Stimulated activated CD8-positive, alpha-beta memory T cell treated with anti-CD3 and anti-CD28 coated beads, Interleukin-12 subunit alpha, Interleukin-12 subunit beta, amount 100 ng/mL, for 1 hour (primary cell): ENCODE measurements at places on chromosomes 3 and 15.

- no peak for DNase-seq
Observed at GRCh38 chr3:180693656-180694055, 14.4 kb upstream of the CCDC39 start.

GRCh38 chr3:24387493-24387892 is 107.2 kb downstream of the THRB start:
- DNase-seq = no peak

DNA sequence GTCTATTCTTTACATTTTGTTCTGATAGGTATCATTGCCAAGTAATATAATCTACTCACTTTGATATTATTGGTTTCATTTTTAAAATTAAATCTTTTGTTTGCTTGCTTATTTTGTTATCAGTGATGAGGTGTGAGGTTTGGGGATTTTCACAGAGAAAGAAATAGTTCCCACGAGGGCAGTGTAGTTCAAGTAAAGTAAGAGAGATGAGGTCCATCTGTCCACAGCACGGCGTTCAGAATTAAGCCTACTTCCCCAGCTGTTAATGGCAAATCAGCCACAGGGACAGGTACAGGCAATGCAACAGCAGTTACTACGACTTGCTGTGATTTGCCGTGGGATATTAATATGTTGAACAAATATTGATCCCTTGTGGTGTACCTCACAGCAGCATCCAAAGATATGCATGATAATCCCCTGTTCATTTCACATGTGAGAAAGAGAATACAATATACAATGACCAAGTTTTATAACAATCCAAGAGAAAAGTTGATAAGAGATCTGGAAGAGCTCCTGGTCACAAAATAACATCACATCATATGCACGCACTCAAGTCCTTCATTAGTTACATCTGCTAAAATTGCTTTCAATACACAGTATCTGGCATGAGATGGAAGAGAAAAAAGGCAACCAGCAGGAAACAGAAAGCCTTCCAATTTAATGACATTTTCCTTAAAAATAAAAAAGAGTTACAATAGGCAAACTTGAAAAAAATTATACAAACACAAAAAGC is 131.6 kb downstream of the TUSC7 start:
- no peak for DNase-seq

DNA sequence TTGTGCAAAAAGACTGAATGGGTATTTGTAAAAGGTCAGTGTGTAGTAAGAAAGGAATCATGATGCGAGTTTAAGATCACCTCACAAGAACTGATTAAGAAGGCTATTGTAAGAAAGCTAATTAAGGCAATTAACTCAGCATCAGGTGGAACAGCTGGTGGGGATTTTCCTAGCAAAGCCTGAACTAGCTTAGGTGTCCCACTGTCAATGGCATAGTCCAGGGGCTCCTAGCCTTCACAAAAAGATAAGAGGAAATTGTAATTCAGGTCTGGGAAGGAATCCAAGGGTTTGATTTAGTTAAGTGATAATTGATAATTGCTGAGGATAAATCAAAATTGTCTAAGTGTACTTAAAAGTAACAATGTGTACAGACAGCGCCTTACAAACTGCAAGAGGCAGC is 901.6 kb downstream of the TUSC7 start:
- no peak for DNase-seq

DNA sequence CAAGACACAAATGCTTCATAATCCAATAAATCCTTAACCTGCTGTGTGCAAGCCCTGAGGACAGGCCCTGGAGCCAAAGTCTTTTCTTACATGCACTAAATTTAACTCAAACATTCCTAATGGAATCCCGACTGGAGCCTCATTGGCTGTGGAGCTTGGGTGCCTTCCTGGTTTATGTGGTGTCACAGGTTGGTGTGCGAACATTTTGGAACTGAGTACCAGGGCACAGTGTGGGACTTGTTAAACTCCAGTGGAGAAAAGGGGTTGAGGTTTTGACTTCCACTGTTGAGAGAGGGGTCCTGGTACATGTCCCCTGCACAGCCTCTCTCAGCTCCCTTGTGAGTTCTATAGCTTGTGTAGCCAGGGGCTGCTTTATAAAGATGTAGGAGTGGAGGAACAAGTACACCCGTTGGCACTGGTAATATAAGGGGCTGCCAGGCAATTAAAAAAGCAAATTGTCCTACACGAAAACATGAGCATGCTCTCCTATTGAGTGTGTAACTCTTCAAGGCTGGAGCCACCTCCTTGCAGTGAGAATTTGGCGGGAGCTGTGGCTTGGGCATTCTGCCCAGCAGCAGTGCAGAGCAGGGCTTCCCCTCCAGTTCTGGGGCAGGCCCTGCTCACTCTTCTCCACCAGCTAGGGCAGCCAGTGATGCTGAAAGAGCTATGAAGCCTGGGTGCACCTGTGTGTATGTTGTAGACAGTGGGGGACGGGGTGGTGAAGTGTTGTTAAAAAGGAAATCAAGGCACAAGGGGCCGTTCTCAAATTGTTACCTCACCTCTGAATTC is 218.1 kb downstream of the CLSTN2 start:
- no peak for DNase-seq

DNA sequence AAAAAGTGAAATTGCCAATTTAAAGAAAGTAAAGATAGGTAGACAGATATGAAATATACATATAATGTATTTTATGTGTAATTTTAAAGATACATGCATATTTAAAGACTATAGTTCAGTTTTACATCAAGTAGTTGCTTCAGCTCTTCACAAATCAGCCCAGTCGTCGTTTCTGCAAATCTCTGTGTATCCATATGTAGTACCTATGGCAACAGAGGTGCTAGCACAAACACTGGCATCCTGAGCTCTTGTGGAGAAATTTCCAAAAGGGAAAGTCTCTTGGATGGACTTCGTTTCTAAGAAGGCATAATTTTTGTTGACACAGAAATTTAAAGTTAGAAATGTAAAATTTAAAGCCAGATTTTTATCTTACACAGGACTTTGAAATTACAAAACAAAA is 1284.7 kb downstream of the ROBO1 start:
- no peak for DNase-seq

DNA sequence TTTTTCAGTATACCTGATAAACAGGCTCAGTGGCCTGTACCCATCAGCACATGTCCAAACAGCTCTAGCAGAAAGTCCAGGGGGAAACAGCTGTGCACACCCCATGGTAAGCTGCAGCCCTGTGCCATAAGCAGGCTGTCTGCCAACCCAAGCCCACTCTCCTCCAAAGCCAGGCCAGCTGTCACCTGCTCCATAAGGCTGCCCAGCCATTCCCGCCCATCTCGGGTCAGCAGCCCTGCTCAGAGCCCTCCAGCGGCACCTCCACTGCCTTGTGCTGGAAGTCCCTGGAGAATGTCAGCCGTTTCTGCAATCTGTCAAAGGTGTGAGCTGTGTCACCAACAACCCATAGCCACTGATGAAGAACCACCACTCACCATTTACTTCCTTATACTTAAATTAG is 82.0 kb downstream of the NTRK3 start:
- no peak for DNase-seq

GRCh38 chr3:12875857-12876836 is 34.8 kb upstream of the RPL32 start:
- DNase-seq = no peak

DNA sequence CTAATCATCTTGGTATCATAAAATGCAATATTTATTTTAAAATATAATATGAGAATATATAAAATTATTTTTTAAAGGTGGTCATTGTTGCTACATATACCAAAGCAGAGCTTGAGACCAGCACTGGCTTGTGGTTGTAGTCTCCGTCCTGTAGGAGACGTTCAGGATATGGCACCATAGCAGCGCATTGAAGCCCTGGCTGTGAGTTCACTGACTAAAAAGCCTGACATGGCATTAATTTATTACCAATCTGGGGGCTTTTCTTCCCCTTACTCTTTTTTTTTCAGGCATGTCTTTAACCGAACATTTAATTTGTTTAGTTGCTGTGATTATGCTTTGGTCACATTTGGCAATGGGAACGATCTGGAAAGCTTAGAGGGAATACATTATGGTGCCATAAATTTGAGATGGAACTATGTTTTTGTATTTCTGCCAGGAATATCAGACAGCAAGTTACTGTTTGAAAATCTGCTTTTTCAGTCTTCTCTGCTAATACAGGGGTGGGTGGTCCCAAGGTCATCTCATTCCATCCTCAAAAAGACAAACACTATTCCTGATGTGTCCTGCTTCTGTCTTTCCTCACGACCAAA is 108.5 kb downstream of the ZIC4 start:
- no peak for DNase-seq

- DNase-seq = no peak
Observed at GRCh38 chr3:74122281-74122680, 492.2 kb downstream of the CNTN3 start.

DNA sequence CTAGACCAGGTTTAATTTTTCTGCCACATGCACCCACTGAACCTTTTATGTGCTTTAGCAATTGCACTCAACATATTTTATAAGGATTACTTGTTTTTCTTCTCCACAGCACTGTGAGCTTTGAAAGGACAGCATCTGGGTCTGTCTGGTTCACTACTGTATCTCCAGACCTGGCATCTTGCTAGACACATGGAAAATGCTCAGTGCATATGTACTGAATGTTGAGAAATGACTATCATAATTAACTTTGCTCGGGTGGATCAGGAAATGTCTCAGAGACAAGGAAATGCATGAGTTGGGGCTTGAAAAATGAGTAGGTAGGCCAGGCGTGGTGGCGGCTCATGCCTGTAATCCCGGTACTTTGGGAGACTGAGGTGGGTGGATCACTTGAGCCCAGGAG is 40.2 kb downstream of the DOCK3 start:
- DNase-seq = no peak

DNA sequence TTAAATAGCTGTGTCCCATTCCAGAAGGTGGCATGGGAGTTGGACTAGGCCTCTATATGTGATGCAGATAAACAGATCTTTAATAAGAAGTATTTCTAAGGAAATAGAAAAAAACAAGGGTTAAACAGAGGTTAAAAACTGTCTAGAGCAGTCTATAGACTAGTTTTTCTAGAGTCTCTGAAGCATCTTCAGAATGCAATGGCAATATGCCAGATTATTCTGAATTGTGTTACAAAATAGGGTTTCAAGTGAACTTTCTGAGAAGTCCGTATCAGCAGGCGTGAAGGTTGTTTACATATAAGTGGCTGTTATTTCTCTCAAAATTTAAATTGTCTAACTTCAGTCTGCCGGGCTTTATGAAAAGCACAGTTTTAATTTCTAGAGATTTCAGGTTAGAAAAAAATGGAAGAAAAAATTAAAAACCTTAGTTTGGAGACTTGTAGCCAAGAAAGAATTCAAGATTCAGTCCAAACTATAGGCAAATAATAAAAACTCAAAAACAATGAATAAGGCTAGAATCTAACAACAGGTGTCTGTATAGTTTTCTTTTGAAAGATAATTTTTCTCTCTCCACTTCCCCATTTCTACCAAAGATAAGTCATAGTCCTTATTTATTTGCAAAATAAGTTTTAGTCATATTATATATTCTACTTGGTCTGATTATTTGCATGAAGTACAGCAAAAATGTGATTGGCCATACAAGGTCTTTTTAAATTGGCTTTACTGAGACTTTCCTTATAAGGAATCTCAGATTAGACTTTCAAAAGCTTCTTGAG is 55.2 kb downstream of the OSTN start:
- DNase-seq = no peak

- no peak for DNase-seq
Observed at GRCh38 chr3:23739536-23739935, 66.2 kb upstream of the UBE2E1 start.

- DNase-seq = no peak
Observed at GRCh38 chr3:145639003-145639606, 521.9 kb downstream of the PLOD2 start.

GRCh38 chr15:99014803-99015697 is 7.5 kb upstream of the PGPEP1L start:
- DNase-seq = no peak

DNA sequence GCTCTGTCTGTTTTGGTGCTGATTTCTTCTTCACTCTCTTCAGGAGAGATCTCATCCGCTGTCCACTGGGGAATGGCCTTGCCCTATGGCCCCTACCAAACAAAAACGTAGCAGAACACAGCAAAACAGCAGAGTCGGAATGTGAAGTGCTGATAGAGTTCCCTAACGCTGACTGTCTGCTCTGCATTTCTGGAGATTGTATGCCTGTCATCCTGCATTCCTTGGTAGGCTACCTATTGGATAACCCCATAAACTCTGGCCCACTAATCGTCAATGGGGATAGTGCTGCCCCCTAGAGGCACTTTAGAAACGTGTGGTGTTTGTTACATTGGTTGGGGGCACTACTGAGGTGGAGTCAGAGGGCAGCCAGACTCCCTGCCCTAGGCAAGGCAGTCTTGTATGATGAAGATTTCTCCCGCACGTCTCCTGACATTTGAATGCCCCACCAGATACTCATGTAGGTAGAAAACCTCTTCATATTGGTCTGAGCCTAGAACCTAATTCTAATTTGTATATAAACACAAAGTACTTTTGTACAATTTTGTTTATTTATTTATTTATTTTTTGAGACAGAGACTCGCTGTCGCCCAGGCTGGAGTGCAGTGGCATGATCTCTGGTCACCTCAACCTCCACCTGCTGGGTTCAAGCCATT is 15.6 kb upstream of the MAGEF1 start:
- peak; percentile 13 for DNase-seq

- DNase-seq = no peak
Observed at GRCh38 chr3:177842743-177843734, 645.8 kb upstream of the TBL1XR1 start.

GRCh38 chr3:177451864-177452830 is 254.9 kb upstream of the TBL1XR1 start:
- no peak for DNase-seq

GRCh38 chr15:48625126-48625525 is 20.4 kb downstream of the FBN1 start:
- DNase-seq = no peak

GRCh38 chr15:66535056-66535455 is 29.9 kb downstream of the ZWILCH start:
- DNase-seq = no peak

GRCh38 chr3:160390565-160391138 is 8.4 kb downstream of the IFT80 start:
- no peak for DNase-seq

DNA sequence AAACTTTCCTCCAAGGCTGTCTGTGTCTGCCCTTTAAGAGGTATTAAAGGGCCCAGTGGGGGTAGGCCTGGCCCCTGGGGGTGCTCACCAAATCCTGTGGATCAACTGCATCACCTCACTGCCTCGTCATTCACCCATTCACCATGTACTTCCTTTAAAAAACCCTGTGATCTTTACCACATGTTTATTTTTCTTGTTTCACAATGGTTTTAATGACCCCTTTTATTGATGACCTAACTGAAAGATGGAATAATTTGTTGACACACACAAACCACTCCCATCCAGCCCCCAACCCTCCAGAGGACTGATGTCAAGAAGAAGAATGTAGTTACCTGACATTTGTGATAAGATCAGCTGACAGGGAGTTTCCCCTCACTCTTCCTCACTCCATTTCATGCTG is 40.8 kb downstream of the KCNAB1 start:
- DNase-seq = no peak

- DNase-seq = no peak
Observed at GRCh38 chr3:43597961-43598360, 23.9 kb downstream of the ANO10 start.

DNA sequence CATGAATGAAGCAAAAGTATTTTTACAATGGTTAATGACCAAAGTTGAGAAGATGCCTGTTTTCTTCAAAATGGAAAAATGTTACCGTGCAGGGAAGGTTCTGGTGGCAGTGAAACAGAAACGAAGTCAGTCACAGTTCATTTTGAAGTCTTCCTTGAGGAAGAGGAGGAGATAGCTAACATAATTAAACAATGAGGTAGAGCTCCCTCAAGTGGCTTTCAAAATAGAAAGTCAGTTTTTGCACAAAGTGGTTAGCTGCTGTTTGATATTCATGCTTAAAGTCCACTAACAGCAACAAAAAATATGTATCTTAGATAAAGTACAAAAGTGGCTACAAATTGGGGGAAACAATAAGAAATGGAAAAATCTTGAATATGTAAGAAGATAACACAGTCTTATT is 87.3 kb downstream of the TFG start:
- DNase-seq = no peak
